ENCODE measurements at places on chromosomes 7 and 10.

GRCh38 chr7:77680266-77680665 lies 16.0 kb upstream of the RSBN1L start:
- DNase-seq: no peak

GRCh38 chr10:100175875-100176274 lies 10.0 kb downstream of the ERLIN1 start:
- DNase-seq: no peak

DNA sequence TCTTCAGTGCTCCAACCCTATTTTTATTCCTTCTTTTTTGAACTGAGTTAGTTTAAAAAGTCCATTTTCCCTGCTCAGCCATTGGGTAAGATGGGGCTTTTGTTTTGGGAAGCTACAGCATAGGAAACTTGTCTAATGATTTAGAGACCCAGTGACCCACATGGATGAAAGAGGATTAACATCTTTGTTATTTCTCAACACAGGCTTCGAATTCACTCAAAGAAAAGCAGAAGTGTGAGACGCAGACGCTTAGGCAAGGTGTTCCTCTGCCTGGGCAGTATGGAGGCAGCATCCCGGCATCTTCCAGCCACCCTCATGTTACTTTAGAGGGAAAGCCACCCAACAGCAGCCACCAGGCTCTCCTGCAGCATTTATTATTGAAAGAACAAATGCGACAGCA lies 152.0 kb downstream of the HDAC9 start:
- no peak for DNase-seq

DNA sequence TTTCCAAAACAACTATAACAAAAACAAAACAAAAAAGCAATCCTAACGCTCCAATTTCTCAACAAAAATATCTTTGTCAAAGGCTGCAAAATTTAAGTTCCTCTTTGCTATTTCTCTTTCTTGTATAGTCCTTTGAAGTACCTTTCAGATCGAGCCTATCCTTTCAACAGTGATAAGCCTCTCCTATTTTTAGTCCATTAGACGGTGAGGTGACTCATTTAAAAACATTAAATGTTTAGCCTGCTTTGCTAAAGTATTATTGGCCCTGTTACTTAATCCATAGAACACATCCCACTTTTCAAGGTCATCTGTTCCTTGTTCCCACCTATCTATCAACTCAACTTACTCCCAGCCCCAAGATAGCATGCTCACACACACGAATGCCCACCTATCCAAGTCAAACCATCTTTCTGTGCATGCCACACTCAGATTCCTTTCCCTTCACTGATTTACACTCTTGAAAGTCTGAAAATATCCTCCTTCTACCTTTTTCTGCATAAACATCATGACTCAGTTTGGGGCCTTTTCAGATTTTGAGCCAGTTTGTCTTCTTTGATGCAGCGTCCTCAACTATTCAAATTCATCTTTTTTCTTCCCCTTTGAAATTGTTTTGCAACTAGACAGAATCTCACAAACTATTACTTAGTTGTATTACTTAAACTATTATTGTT lies 224.9 kb upstream of the TMEM229A start:
- no peak for DNase-seq

DNA sequence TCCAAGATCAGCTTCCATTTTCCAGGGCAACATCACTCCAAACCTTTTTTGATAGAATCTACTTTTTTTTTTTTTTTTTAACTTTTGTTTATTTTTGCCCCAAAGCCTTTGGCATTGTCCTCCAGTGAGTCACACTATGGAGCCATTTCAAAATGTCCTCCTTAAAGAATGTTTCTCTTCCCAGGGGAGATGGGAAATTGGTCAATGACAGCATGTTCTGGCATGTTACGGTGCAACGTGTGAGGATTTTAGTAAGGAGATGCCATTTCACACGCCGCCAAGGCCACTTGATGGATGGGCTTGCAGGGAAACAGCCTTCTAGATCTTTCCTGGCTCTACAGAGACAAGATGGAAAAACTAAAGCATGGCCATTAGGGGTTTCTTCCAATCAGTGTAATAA lies 30.7 kb upstream of the TRIL start:
- no peak for DNase-seq

GRCh38 chr7:93258661-93259060 lies 26.5 kb downstream of the VPS50 start:
- no peak for DNase-seq

DNA sequence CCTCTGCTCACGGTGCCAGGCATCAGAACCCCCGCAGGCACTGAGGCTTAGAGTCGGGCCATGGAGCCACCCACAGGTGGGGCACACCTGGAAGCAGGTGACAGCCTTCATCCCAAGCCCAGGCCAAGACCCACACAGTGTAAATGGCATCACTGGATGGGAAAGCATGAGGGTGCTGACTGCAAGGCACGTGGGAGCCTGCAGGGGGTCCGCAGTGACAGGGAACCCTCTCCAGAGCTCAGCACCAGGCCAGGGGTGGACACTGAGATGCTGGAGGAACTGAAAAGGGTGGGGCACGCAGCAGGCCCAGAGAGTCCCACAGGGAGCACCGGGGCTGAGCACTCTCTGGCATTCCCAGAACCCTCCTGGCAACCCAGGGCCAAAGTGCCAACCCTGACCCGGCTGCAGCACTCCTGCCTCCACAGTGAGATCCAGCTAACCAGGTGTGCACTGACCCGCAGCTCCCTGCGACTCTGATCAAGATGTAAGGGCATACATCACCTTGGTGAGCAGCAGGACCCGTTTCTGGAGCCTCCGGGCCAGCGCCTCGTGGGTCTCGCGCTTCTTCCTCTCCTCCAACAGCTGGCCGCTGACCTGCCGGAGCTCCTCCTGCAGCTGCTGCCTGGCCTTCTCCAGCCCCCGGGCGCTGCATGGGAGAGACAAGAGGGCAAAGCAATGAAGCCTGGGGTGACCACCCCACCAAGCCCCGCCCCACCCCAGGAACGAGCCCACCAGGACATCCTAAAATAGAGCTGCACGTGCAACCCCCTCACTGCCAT lies 163.9 kb downstream of the MAD1L1 start:
- DNase-seq: no peak

GRCh38 chr7:132412435-132412834 lies 163.8 kb downstream of the PLXNA4 start:
- DNase-seq: no peak

DNA sequence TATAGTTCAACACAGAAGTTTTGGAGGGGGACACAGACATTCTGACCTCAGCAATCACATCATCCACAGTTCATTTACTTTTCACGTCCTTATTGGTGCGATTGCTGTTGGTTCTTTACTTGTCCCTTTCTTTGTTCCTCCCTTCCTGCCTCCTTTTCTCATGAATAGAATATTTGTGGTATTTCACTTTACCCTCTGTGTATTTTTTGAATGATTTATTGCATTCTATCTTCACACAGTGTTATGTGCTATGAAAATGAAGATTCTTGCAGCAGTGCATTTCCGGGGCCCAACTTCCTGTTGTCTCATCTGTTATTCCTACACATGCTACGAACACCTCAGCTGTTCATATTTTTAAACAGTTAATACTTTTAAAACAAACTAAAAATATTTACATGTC lies 179.6 kb downstream of the ZMYND11 start:
- DNase-seq: no peak

GRCh38 chr10:68831961-68832455 lies 4.7 kb downstream of the STOX1 start:
- DNase-seq: no peak

- no peak for DNase-seq
Measured at GRCh38 chr10:123966896-123967231, 75.3 kb upstream of the CPXM2 start.

GRCh38 chr10:92714152-92714845 lies 24.5 kb downstream of the HHEX start:
- no peak for DNase-seq

GRCh38 chr7:43135129-43135528 lies 22.7 kb downstream of the HECW1 start:
- no peak for DNase-seq

DNA sequence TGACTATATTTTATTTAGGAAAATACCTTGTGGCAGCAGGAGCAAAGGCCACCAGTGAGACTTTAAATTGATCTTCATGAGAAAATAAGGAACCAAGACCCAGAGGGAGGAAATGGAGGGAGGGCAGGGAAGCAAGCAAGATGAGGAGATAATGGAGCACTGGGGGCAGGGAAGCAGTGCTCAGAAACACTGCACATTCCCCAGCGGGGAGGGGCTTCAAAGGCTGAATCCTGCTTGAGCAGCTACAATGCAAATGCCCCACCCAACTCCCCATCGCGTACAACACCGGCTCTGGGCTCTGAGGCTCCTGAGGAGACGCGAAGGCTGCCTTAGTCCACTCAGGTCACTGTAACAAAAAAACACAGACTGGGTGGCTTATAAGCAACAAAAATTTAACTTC lies 503.8 kb downstream of the GRID1 start:
- no peak for DNase-seq

- DNase-seq: no peak
Measured at GRCh38 chr7:147869456-147869855, 721.1 kb upstream of the C7orf33 start.

DNA sequence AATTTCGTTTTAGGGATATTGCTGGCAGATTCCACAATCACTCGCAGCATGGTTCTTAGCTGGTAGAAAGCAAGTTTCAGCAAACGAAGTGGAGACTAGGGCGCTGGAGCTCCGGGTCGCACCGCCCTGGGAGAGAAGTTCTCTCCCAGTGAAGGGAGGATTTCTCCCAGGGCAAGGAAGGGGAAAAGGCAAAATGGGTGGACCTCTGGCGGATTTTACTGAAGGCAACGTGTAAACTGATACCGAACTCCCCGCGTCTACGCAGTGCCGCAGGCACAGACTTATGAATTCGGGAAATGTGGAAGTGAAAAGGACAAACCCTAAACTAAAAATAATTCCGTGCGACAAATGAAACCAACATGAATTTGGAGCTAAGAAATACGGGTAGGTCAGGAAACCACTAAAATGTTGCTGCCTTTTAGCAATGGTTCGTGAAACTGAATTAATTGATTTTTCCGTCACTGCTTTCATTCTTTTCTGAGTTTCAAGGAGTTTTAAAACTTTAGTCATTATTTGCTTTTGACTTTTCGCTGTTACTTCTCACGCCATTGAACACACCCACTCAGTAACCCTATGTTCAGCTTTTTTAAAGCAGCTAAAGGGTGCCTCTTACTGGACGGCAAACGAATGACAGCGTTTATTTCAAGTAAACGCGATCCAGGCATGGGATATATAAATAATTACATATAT lies at the start of gene MYOF:
MYOF (minus strand) TSS at position 190 of the 690 bp plus-strand sequence; CDS start at position 50, 140 bp downstream.
- DNase-seq: peak; percentile 13

DNA sequence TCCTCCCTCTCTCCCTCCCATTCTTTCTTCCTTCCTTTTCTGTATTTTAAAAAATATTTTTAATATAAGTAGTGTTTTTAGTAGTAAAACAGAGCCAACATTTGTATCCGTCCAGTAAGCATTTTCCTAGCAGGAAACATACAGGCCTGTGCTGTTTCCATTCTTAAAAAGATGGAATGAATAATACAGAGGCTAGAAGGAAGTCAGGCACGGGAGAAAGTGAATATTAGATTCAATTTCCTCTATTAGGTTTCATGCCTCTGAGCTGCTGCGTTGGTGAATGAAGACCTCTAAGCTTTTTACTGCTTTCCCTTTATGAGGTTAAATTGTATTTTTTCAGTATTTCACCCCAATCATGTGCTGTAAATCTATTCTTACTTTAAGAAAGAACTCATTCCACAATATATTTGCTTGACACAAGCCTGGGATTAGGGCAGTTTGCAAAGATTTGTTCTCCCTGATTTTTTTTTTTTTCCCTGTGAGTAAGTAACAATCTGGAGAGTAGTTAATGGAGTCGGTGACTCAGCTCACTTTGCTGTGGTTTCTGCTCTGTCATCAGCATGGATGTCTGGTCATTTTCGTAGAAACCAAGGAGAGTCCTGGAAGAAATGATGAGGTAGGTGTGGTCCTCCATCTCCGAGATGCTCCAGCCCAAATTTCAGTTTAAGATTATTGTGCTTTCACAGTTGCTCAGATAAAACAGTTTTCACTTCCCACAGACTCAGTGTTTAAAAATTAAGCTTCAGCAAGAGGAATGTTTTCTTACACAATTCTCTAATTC lies 76.1 kb upstream of the PITRM1 start:
- no peak for DNase-seq

- DNase-seq: peak; percentile 35
Measured at GRCh38 chr10:79069325-79070080, 737 bp downstream of the ZMIZ1 start.

- no peak for DNase-seq
Measured at GRCh38 chr7:9962742-9963141, 1010.9 kb upstream of the PHF14 start.

- no peak for DNase-seq
Measured at GRCh38 chr7:68321076-68321639, 1277.1 kb upstream of the AUTS2 start.

- no peak for DNase-seq
Measured at GRCh38 chr7:149770728-149771636, 2.4 kb downstream of the ZNF467 start.

GRCh38 chr7:104552102-104552501 lies 223.7 kb downstream of the LHFPL3 start:
- DNase-seq: no peak

- no peak for DNase-seq
Measured at GRCh38 chr7:23893942-23894891, 184.2 kb downstream of the STK31 start.

GRCh38 chr7:36613031-36613614 lies 111.2 kb downstream of the AOAH start:
- no peak for DNase-seq

GRCh38 chr10:46028584-46029460 lies 1.6 kb downstream of the NCOA4 start:
- DNase-seq: no peak

- no peak for DNase-seq
Measured at GRCh38 chr7:129799350-129799955, 153.3 kb downstream of the UBE2H start.

- DNase-seq: no peak
Measured at GRCh38 chr10:118255355-118255754, 86.8 kb downstream of the FAM204A start.

GRCh38 chr10:127310923-127311322 lies 114.5 kb upstream of the INSYN2A start:
- no peak for DNase-seq

- DNase-seq: no peak
Measured at GRCh38 chr10:132449811-132450181, 52.8 kb downstream of the PWWP2B start.

GRCh38 chr7:94088560-94088959 lies 84.4 kb upstream of the BET1 start:
- no peak for DNase-seq

- DNase-seq: no peak
Measured at GRCh38 chr7:90655566-90655965, 59.4 kb downstream of the CDK14 start.

DNA sequence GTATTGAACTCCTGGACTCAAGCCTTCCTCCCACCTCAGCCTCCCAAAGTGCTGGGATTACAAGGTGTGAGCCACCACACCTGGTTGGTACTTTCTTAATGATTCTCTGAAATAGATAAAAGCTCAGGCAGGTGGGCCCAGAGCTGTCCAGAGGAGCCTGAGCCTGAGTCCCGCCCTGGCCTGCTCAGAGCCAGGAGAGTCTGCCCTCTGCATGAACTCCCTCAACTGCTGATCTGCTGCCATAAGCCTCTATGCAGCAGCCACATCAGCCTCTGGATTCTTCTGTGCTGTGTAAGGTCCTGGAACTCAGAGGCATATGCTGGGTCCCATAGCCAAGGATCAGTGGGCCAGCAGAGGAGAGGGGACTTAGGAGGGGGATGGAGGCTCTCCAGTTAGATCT lies 23.1 kb upstream of the DDIT4 start:
- DNase-seq: no peak

Measured in activated T-helper 9 cell treated with anti-CD3 and anti-CD28 coated beads, Interleukin-2, amount 50 U/mL, for 16 hours (primary cell).